ENCODE measurements at places on chromosomes 13 and 19. TPM values are rescaled to one million over a fixed set of nuclear protein-coding genes. Genes with fewer than 3 reads are reported as not detected.

The GRK1 gene
- total RNA-seq: not detected

The SCAF1 gene
- total RNA-seq: 3.1 TPM

The UHRF1 gene
- 57.4 TPM for total RNA-seq

The ZNF440 gene
- total RNA-seq: 8.4 TPM

The C1QTNF9 gene
- total RNA-seq: under 0.01 TPM

The TMEM221 gene
- total RNA-seq: not detected

- DNase-seq: no peak
These were observed 16.0 kb downstream of the FGF9 start for GRCh38 chr13:21686751-21687391.

DNA sequence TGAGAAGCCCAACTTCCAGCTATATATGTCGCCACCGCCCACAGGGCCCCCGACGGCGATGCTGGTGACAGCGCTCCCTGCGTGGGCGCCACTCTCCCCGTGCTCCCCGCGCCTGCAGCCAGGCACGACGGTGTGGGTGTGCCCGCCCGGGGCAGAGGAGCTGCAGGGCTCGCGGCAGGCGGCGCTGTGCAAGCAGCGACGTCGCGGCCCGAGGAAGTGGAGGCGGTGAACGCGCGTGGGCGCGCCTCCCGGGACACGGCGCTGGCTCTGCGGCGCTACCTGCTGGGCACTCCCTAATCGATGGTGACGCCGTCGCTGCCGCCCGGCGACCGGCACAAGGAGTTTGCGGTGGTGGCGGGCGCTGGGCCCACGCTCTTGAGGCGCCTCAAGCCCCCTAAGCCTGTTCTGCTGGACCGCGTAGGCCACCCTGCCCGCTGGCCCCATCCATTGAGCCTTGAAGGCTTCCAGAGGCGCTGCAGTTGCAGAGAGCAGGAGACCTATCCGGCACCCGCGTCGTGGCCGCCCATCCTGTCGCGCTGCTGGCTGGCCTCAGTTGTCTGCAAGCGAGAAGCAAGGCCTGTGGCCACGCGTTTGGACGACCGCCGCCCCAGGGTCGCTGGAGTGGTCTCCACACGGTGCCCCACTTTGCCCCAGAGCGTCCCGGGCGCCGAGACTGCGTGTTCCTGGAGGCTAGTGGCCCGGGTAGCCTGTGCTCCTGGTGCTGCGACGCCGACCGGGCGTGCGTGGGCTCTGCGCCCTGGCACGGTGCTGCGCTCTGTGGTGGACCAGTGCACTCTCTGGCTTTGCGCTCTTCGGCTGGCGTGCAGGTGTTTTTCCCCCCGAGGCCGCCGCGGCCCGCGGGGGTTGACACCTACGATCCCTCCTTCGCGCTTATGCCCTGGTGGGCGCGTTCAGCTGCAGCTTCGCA lies 23.1 kb downstream of the LRFN3 start:
- no peak for DNase-seq

DNA sequence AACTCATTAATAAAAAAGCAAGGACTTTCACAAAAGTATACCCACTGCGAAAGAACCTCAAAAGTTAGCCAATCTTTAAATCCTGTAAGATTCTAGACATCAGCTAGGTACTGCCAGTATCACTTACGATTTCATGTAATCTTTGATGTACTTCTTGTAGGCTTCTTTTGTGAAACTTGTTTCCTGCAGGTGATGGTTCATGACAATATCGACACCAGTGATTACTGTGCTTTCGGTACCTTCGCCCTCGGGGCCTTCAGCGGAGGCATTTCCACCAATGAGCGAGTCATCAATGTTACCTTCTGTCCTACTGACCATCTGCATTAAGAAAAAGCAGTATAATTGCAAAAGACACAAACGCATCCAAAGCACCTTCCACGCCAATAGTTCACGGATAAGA lies 1.1 kb downstream of the TPT1 start:
- DNase-seq: no peak

- no peak for DNase-seq
These were observed 561.0 kb downstream of the TBC1D4 start for GRCh38 chr13:74920920-74921319.

DNA sequence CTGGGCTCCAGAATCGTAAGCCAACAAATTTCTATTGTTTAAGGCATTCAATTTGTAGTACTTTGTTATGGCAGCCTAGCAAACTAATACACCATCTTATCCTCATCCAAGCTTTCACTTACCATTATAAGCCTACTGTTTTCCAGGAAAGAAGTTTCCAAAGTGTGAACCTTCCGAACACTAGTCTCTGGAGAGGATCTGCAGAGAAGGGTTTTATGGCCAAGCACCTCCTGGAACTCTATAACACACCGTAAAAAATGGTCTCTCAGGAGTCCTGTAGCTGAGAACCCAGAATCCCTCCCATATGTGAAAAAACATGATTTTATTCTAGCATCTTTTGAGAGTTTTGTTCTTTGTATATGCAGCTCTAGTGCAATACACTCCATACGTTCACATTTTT lies 142.1 kb downstream of the POSTN start:
- DNase-seq: no peak

GRCh38 chr19:7923295-7924191 lies 2.4 kb downstream of the CTXN1 start:
- DNase-seq: no peak

- DNase-seq: no peak
These were observed 47.5 kb upstream of the GSX1 start for GRCh38 chr13:27744801-27745200.

DNA sequence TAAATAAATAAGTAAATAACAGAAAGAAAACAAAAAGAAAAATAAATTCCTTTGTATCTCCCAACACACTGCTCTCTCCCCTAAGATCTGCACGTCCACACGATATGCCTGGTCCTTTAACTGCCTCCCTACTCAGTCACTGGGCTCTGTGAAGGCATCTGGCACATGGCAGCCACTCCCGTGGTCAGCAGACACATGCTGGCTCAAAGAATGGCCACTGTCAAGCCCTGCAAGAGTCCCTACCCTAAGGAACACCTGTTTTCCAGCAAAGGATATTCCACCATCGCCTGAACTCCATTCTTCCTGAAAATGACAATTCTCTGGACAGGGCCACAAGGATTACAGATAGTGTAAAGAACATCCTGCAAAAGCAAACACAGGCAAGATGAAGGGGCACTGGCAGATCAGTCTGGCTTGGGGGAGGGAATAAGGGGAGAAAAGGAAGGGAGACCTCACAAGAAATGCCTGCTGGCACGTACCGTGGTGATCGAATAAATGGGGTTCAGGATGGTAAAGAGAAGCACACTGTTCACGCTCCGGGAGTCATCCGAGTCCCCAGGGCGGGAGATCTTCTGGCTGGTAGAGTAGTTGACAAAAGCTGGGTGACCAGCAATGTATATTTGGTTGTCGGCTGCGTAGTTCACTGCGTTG lies 4.3 kb downstream of the HNRNPL start:
- DNase-seq: no peak

GRCh38 chr19:49651029-49651819 lies 9.2 kb downstream of the SCAF1 start:
- no peak for DNase-seq

- peak; percentile 5 for DNase-seq
These were observed 823 bp upstream of the ZNF567 start for GRCh38 chr19:36686365-36687213.

DNA sequence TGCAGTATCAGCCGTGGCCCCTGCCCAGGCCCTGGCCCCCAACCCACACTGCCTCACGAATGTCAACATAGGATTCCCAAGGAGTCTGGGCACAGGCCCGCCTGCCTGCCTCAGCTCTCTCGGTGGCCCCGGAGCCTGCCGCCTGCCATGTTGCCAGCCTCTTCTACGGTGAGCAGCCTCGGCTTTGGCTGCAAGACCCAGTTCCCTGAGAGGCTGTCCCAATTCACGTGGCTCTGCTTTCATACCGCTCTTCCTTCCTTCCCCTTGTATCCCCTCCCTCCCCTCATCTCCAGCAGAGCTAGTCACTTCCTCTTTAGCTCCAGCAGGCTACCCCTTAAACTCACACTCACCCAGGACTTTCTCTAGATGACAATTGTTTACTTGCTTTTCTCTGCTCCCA lies 42.7 kb downstream of the SERP2 start:
- DNase-seq: no peak

- peak; percentile 30 for DNase-seq
These were observed 328.1 kb downstream of the SLITRK5 start for GRCh38 chr13:87999240-87999700.

- no peak for DNase-seq
These were observed 2.4 kb downstream of the CACNG8 start for GRCh38 chr19:53965091-53965490.

- DNase-seq: no peak
These were observed 136.0 kb upstream of the USP29 start for GRCh38 chr19:56983804-56984203.

DNA sequence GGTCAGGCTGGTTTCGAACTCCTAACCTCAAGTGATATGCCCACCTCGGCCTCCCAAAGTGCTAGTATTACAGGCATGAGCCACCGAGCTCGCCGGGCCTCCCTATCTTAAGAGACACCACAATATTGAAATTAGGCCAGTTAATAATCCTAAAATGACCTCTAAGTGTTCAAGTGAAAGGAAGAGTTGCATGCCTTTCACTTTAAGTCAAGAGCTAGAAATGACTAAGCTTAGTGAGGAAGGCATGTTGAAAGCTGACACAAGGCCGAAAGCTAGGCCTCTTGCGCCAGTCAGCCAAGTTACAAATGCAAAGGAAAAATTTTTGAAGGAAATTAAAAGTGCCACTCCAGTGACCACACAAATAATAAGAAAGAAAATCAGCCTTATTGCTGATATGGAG lies 144.5 kb upstream of the FNDC3A start:
- peak; percentile 31 for DNase-seq

- DNase-seq: no peak
These were observed 346.6 kb downstream of the TSHZ3 start for GRCh38 chr19:31002518-31003244.

GRCh38 chr13:30039511-30039911 lies 189.1 kb upstream of the UBL3 start:
- DNase-seq: no peak

DNA sequence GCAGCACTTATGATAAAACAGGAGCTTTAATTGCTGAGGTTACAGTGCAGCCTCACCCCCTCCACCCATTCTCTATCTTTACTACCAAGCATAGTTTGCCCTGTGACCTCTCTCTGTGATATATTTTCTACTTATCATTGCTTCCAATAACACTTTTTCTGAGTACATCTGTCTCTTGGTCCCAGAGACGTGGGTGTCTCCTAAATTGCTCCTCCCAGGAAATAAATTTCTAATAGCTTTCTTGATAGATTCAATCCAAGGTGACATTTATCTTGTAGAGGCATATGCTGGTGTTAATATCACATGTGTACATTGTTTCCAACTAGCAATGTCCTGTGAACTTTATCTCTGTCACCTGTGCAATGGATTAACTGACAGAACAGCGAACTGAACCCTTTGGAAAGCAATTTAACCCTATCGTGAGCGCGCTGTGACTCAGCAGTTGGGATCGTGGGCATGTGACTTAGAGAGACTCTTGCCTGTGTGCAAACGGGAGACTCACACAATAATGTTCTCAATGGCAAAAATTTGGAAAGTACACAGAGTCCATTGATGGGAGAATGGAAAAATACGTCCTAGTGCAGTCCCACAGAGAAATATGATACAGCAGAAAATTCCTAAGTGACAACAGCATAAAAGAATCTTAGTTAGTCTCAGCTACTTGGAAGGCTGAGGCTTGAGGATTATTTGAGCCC lies 7.0 kb upstream of the MAP2K2 start:
- DNase-seq: peak; percentile 90

DNA sequence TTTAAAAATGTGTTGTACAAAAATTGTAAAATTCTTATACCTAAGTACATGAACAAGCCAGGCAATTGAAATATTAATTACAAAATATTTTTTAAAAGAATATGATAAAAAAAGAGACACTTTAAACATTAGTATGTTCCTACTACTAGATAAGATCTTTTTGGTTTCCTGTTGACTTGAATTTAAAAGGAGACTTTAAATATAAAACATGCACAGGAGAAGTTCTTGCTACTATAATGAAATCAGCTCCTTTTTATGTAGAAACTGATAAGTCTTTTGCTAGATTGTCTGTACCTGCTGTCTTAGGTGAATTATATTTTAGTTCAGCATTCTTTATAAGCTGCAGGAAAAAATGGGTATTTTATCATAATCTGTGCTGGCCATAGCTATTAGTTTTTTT lies 140.2 kb downstream of the TNFSF13B start:
- DNase-seq: no peak

DNA sequence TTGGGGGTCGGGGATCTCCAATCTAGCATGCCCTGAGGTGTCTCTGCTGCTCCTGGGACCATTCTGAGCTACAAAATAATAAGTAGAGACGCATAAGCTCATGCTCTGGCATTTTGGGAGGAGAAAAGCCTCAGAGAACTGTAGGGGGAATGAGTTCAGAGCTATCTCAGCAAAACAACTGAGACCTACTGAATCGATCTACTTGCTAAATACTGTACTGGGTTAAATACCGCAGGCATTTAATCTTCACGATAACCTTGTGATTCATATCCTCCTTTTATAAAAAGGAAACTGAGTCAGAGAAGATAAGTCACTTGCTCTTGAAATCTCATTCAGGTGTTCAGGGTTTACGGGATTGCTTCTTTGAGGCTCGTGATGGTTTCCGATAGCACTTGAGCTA lies 468.1 kb downstream of the FGF9 start:
- no peak for DNase-seq

DNA sequence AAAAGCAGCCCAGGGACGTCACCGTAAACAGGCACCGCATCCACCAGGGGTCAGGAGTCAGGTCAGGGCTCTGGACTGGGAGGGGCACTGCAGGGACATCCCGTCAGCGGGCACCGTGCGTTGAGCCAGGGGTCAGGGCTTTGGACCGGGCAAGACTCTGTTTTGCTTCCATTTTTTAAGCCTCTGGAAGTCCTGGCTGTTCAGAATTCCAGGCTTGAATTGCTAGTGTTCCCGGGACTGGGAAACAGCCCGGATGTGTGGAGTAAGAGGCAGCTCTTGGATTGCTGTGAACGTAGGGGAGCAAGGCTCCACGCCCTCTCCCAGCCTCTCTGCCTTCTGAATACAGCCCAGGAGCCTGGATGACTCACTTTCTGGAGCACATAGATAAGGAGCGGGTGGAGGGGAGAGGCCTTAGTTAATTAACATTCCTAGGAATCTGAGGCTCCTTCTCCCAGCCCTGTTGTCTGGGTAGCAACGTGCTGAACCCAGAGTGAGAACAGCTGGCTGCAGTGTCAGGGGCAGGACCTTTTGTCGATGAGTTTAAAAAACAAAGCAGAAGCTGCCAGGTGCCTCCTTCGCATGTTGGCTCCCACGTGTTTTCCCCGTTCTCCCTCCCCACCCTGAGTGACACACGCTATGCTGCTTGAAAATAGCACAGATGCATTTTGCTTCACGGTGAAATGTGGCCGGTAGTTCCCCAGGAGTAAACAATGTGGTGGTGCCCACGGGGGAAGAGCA lies 21.9 kb downstream of the ATP11A start:
- peak; percentile 98 for DNase-seq

GRCh38 chr13:77345150-77345780 lies 18.4 kb upstream of the MYCBP2 start:
- no peak for DNase-seq

DNA sequence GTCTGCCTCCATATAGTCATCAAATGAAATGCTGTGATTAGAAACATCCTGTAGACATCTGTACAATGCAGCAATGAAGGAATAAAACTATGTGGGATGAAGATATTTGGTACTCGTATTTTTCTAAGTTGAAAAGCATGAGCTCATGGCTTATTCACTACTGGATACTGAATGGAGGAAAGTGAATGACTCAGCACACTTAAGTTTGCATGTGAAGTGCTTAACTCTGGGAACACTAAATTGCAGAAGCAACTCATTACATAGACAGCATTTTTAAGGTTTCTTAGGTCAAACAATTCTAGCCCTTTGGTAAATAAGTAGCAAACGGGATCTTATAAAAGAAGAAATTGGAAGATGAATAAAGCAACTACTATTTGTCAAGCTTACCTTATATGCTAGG lies 429.0 kb upstream of the MIR17HG start:
- DNase-seq: peak; percentile 12
